ENCODE measurements at places on chromosomes 12 and 14.
A peak's percentile ranks its signal among the peaks of the same experiment; 100 is the strongest.

DNA sequence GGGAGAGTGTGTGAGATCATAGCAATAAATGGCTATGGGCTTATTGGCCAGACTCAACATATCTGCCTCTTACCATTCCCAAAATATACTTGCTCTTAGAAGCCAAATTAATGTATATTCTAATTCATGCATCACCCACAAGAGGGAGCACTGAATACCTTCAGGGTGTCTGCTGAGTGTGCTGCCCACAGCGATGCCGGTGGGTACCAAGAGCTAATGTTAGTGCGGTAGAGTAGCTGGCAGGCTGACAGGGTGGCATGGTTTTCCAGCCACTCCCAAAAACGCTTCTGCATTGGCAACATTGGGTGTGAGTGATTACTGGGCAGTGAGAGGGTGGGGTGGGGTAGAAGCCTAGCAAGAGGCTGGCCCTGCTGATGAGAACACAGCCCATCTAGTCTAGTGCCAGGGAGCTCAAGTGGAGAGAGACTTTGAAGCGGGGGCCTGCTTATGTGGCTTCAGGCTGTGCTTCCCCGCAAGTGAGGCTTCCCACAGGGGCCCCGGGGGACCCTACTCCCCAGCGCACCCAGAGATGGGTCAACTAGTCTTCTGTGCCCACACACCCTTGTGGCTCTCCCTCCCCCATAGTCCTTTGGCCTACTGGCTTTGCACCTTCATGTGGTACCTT is 9.2 kb upstream of the PLEKHD1 start:
- DNase-seq, result no peak

- no peak for DNase-seq
These were observed 286.7 kb upstream of the GRIP1 start for GRCh38 chr12:66965621-66966020.

DNA sequence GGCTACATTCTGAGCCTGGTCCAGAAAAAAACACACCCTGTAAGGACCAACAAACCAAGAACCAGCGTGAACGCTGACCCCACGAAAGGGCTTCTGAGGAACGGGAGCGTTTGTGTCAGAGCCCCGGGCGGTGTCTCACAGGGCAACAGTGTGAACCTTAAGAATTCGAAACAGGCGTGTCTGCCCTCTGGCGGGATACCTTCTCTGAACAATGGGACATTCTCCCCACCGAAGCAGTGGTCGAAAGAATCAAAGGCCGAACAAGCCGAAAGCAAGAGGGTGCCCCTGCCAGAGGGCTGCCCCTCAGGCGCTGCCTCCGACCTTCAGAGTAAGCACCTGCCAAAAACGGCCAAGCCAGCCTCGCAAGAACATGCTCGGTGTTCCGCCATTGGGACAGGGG is 7.9 kb downstream of the DACT1 start:
- no peak for DNase-seq

DNA sequence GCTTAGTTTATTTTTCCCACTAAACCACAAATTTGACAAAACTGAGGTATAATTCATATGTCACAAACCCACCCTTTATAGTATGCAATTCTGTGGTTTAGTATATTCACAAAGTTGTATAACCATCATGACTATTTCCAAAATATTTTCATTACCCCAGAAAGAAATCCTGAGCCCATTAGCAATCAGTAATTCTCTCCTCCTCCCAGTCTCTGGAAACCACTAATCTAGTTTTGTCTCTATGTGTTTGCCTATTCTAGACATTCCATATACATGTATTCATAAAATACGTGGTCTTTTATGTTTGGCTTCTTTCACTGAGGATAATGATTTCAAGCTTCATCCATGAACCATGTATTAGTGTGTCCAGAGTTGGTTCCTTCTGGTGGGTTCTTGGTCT is 267.6 kb downstream of the AEBP2 start:
- no peak for DNase-seq

GRCh38 chr12:62737615-62738014 is 197.3 kb downstream of the PPM1H start:
- DNase-seq, result no peak

DNA sequence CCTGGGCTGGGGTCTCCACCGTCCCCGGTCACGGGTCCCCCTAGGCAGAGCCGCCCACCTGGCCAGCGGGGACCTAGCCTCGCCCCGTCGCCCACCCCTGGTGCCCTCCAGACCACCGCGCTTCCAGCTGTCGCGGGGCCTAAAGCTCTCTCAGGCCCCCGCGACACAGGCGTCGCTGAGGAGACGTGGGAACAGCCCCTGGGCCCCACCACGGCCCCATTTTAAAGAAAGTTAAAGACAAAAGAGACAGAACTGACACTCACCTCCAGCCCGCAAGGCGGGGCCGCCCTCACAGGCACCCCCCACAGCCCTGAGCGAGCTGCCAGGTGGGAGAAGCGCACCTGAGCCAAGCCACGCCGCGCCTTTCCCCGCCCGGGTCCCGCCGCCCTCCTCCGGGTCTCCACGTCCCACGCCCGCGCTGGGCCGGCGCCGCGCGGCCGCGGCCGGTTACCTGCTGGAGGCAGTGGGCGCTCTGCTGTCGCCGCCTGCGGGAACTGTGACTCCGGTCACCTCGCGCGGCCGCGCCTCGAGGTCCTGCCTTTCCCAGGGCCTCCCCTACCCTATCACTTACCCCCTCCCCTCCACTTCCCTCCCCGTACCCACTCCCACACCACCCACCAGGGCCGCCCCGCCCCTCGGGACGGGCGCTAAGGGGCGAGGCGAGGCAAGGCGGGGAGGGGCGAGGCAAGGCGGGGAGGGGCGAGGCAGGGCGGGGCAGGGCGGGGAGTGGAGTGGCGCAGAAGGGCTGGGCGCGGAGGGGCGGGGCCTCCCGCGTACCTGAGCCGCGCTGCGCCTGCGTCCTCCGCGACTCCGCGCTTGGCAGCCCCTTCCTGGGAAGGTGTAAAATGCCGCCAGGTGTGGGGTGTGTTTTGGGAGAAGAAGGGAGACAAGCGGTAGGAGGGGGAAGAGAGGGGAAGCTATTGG is 31.2 kb downstream of the TC2N start:
- DNase-seq, result peak; percentile 84

DNA sequence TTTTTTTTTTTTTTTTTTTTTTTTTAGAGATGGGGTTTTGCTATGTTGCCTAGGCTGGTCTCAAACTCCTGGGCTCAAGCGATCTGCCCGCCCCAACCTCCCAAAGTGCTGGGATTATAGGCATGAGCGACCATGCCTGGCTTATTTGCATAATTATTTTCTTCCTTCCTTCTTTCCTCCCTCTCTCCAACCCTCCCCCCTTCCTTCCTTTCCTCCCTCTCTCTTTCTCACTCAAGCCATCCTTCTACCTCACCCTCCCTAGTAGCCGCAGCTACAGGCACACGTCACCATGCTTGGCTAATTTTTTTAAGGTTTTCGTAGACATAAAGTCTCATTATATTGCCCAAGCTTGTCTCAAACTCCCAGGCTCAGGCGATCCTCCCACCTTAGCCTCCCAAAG is 83.8 kb downstream of the PEBP1 start:
- no peak for DNase-seq

- no peak for DNase-seq
These were observed 15.6 kb downstream of the OTX2 start for GRCh38 chr14:56794557-56795283.

- peak; percentile 16 for DNase-seq
These were observed 65.6 kb upstream of the PTGR2 start for GRCh38 chr14:73785834-73786635.

- DNase-seq, result no peak
These were observed 208.1 kb downstream of the AKAP6 start for GRCh38 chr14:32537166-32537565.

DNA sequence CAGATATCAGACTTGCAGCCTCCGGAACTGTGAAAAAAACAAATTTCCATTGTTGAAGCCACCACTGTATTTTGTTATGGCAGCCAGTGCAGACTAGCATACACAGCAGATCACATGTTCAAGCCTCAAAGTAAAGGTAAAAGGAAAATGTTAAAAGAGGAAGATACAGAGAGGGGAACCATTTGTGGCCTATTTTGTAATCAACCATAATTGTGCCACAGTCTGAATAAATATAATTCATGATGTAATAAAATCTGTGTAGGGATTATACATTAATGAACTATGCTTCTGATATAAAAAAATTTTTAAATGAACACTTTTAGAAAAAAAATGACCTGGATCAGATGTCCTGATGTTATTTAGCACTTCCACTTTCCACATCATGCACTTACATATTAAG is 79.6 kb downstream of the SLC16A7 start:
- DNase-seq, result no peak

GRCh38 chr12:53625373-53625945 is 723 bp downstream of the ATF7 start:
- no peak for DNase-seq

GRCh38 chr12:58564721-58565120 is 355.6 kb downstream of the LRIG3 start:
- no peak for DNase-seq

GRCh38 chr12:123670882-123671728 is at the start of gene TCTN2:
Gene TCTN2 (plus strand): TSS chr12:123671113. CDS start chr12:123671241, 128 bp downstream.
- peak; percentile 86 for DNase-seq

- no peak for DNase-seq
These were observed 19.3 kb downstream of the ZBTB39 start for GRCh38 chr12:56987011-56987410.

DNA sequence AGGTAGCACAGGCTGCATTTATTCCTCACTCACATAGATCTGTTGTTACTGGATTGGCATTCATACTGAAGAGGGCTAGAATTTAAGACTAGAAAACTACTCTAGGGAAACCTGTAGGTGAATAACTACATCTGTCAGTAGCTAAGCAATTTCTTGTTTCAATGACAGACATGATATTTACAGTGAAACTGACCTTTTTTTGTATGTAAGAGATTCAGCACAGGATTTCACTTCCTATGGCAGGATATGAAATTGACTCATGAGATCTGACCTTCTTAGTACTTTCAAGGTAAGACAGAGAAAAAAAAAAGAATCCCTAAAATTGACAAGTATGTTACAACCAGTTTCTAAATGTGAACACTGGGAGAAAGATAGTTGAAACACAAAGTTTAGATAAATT is 189.8 kb upstream of the SLC16A7 start:
- no peak for DNase-seq

DNA sequence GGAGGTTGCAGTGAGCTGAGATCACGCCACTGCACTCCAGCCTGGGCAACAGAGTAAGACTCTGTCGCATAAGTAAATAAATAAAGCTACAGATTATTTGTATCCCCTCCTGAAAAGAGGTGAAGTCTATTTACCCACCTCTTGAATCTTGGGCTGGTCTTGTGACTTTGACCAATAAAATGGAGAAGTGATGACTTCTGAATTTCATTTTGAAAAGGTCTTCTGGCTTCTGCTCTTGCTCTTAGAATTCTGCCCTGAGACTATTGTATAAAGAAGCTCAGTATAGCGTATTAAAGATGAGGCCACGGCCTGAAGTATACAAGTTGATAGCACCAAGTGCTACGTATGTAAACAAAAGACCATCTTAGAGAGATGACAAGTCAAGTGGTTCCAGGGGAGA is 88.3 kb upstream of the AMN1 start:
- DNase-seq, result no peak

DNA sequence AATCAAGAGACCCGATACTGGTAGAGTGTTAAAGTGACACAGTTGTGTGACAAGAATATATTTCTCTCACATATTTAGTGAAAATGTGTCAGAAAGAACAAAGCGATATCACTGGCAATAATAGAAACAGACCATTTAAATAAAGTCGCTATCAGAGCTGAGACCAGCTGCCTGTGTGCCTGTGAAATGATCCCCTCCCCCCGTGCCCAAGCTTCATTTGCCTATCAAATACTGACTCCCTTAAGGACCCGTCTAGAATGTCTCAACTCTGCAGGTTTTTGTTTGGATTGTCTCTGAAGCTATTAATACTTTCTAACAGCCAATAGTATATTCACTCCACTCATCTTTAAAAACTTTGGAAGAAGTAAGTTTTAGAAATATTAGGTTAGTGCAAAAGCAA is 98.9 kb downstream of the EGLN3 start:
- DNase-seq, result no peak

- DNase-seq, result no peak
These were observed 34.7 kb downstream of the APPL2 start for GRCh38 chr12:105201299-105201698.

- no peak for DNase-seq
These were observed 57.4 kb upstream of the PPP2R5C start for GRCh38 chr14:101704140-101704539.

DNA sequence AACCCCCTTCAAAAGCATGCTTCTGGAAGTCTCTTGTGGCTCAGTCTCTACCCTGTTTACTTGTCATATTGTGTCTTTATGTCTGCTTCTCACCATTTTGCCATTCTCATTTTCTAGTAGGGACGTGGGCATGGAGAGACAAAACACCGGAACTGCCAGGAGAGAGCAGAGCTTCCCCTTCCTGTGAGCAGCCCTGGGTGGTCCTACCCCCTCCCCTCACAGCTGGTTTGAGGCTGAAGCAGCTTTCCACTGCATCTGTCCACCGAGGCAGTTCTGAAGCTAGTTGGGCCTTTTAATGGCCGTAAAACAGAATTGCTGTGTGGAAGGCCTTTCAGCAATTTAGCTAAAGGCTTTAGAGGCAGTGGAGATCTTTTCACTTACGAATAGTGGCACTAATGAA is 77.0 kb downstream of the PELI2 start:
- no peak for DNase-seq

GRCh38 chr14:73944432-73945158 is 5.3 kb downstream of the FAM161B start:
- DNase-seq, result no peak

GRCh38 chr12:92952394-92952793 is 23.3 kb upstream of the EEA1 start:
- no peak for DNase-seq

- DNase-seq, result no peak
These were observed 13.8 kb downstream of the NFKBIA start for GRCh38 chr14:35390577-35391387.

- no peak for DNase-seq
These were observed 73.8 kb upstream of the TBX3 start for GRCh38 chr12:114757684-114758325.

GRCh38 chr12:19307451-19307850 is 131.8 kb upstream of the AEBP2 start:
- DNase-seq, result no peak
